Epithelial cell of prostate (primary cell): ENCODE measurements at places on chromosomes 5 and 9.

DNA sequence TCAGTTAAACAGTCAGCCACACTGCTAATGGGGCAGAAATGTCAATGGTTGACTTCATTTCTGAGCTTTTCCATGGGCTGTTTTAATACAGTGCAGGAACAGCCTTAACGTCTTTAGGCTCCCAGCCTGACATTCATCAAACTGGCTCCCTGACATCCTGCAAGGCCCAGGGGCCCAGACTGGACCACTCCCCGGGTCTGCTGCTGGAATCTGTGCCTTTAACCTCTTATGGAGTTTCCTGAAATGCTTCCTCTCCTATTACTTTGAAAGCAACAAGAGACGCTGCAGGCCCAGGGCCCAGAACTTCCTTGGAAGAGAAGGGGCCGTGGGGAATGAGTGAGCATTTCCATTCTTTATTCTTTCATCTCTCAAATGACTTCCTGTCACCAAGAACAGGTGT lies 216.8 kb upstream of the PANK3 start:
- no peak for DNase-seq

DNA sequence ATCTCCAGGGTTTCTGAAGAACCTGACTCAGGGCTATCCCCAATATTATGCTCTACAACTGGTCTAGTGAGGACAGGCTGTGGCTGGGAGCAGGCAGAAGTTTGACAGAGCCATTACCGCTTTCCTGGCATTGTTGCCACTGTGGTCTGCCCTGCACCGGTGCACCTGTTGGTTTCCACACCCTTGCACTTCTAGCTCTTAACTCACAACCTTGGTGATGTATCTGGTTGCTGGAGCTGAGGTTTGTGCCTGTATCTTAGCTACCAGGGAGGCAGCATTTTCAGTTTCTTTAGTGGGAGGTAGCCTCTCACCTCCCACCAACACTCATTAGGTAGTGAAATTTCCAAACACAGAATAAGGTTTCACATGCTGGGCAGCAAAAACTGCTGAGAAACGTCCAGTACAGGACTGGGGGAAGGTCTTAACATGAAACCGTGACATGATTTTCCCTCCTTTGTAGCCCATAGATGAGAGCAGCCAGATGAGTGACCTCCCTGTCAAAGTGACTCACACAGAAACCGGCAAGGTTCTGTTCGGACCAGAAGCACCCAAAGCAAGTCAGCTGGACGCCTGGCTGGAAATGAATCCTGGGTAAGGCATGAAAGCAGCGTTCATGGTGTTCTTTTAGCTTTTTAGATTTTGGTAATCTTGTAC lies 57.7 kb downstream of the SMARCA2 start:
- no peak for DNase-seq

GRCh38 chr5:154346427-154346826 lies 99.4 kb upstream of the SAP30L start:
- DNase-seq = no peak

GRCh38 chr9:128383007-128383753 lies 12.0 kb downstream of the URM1 start:
- no peak for DNase-seq

DNA sequence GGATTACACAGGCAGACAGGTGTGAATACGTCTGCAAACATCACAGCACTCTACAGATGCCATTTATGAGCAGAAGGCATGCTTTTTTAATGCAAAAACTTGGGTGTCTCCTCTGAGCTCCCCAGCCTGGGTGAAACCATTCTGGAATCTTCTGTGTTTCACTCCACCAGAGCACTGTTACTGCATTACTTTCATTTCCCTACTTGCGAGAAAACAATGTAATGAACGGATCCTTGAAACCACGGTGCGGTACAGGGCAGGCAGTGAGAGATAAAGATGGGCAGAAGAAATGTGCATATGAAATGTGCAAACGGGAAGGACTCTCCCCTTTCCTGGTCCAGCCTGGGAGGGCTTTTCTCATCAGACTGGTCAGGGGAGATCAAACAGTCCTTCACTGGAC lies 584.3 kb upstream of the KLF4 start:
- no peak for DNase-seq

- DNase-seq = no peak
These were observed 116.3 kb downstream of the MED27 start for GRCh38 chr9:131963072-131964030.

GRCh38 chr5:61897251-61897650 lies 408.8 kb upstream of the KIF2A start:
- no peak for DNase-seq

DNA sequence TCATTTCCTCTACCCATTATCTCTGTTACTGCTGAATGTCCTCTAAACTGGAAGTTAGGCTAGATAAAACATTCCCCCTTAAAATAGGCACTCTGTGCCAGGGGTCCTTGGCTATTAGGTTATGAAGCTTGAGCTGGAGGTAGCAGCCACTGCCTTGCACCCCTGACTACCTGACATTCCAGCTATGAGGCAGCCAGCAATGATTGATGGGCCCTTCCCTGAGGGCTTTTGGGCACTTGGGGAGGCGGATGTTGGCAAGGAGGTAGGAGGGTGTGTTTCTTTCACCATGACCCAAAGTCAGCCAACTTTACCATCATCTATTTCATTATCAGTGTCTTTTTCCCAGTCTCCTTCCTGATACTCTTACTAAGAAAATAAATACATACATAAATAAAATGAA lies 17.1 kb downstream of the TARS1 start:
- no peak for DNase-seq

DNA sequence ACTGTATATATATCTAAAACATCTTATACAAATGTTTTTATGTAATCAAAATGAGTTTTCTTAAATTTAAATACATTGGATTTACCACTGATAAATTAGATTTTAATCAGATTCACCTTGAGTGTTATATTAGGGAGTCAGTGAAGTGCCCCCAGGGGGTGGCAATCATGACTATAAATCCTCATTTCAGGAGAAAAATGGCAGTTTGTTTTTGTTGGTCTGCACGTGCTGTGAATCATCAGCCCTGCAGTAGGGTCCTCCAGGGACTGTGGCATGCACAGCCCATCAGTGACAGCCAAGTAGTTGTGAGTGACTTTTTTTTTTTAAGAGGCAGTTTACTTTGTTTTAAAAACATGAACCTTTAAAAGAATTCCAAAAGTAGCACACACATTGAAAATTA lies 65.2 kb downstream of the ZSWIM6 start:
- DNase-seq = no peak

DNA sequence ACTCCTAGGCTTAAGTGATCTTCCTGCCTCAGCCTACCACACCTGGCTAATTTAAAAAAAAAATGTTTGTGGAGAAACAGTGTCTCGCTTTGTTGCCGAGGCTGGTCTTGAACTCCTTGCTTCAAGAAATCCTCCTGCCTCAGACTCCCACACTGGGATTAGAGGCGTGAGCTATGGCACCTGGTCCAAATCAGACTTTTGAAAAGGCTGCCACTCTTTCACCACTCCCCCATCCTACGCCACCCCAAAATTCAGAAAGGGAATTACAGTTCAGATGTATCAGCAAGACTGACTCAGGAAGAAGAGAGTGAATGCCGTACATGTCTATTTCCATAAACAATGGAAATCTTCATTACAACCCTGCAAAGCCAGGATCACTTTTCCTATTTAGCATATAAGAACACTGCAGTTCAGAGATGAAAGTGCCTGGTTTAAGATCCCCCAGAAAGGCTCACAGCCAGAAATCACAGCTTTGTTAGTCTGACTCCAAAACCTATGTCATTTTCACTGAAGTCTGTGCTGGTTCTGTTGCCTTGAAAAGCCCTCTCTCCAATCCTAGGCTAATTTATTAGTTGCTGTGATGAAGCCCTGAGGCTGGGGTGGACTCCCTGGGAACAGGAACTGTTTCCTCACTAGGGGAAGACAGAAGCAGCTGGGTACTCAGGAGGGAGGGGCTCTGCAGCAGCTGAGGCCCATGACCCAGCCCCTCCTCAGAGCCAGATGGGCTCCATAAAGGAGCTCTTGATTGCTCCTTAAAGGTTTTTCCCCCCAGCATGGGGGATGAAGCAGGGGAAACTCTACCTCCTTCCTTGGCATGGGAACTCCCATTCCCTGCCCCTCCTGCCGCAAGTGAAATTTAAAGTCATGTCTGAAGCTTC lies 3.1 kb downstream of the FBLL1 start:
- no peak for DNase-seq

DNA sequence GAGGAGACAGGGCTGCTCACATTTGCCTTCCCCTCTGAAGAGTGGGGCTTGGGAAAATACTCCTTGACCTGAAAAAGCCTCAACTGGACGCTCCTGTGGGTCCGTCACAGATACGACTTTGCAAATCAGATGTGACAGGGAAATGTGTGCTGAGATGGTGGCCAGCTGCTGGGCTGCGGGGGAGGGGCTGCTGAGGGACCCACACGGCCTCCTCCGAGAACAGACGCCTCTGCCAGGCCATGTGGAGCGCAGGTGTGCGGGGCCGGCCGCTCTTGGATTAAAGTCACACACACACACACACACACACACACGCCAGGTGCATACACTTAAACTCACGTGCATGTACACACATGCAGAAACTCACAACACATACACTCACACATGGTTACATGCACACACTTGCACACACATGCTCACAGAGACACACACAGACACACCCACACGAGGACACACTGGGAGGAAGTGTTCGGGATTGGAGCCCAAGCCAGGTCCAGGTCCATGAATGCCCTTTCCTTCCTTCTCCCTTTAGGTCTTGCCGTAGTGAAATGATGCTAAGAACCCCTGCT lies 167.4 kb downstream of the GAPVD1 start:
- DNase-seq = no peak
